ENCODE measurements at places on chromosomes 4 and X.

GRCh38 chrX:137742846-137743245 is 176.9 kb downstream of the ZIC3 start:
- no peak for DNase-seq

- no peak for DNase-seq
Measured at GRCh38 chrX:10242026-10242425, 85.3 kb downstream of the CLCN4 start.

DNA sequence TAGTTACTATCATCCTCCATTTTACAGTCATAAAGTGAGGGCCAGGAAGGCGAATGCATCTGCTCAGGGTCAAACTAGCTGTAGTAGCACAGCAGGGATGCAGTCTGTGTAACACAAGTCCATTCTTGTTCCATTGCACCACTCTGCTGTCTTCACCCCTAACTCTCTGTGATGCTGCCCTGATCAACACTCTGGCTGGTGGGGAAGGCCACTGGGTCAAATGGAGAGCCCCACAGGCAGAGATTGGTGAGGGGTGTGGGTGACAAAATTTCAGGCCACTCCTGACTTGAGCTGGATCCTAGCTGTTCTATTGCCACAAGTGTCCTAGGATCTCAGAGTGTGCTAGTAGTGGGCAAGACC is 136.5 kb downstream of the PJA1 start:
- no peak for DNase-seq

GRCh38 chr4:140085062-140085622 is 68.8 kb downstream of the MAML3 start:
- no peak for DNase-seq

DNA sequence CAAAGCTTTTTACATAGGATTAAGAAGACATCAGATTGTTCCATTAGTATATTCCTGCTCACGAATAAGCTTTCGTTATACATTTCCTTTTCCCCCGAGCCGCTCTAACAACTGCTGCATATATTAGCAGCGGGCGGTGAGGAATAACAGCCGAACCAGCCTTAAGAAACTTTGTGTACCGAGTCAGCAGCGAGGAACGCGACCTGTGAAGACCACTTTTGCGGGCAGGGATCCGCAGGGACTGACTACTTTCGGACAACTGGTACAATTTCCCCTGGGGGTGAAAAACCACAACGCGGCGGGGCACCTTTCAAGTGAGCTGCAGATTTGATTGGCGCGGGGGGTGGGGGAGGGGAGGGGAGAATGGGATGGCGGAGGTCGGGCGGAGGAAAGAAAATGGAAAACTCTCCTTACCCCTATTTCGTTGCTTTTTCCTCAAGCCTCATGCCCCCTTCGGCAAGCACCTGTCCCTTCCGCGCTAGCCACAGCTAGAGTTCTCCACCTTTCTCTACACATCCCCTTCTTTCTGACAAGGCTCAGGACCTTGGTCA is 5.9 kb upstream of the PITX2 start:
- DNase-seq = no peak

GRCh38 chr4:15938182-15938581 is 358 bp downstream of the FGFBP1 start:
- no peak for DNase-seq

- no peak for DNase-seq
Measured at GRCh38 chrX:20147561-20147960, 5.9 kb upstream of the EIF1AX start.

- DNase-seq = no peak
Measured at GRCh38 chrX:13816643-13817627, at the start of gene GPM6B. TSS of gene GPM6B (minus strand) at chrX:13817093. CDS start at chrX:13816904, 189 bp downstream.

- DNase-seq = no peak
Measured at GRCh38 chr4:89029591-89029990, 27.4 kb downstream of the FAM13A start.

GRCh38 chr4:180156684-180157083 is 2086.5 kb upstream of the TENM3 start:
- no peak for DNase-seq

DNA sequence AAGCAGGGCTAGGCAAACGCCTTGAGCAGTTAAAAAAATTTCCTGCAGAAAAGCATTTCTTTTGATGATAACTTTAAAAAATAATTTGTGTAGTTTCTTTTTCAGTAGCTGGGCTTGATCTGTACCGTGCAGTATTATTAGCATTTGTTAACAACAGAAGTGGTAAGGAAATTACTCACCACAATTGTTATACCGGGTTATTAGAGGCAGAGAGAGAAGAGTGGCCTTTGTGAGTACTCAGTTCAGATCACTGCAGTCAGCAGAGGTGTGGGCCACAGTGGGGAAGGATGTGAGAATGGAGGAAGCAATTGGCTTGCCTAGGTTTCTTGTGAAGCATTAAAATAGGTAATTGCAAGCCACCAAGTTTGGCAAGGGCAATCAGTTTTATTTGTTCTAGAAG is 14.3 kb upstream of the IL21 start:
- no peak for DNase-seq

DNA sequence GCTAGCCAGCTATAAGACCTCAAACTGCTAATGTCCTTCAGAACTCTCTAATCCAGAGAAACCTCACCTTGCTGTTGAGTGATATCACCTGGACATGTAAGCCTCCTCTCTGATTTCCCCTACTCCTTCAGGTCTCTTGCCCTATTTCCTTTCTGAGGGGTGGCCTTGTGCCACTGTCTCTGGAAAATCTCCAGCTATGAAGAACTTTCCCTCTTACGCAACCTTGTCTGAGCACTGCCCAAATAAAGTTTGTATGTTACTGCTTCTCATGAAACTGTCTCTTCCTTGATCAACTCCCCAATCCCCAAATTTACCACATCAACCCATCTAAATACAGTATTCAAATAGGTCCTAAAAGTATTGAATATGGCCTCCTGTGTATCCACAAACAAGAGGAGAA is 53.5 kb upstream of the VEGFD start:
- no peak for DNase-seq

DNA sequence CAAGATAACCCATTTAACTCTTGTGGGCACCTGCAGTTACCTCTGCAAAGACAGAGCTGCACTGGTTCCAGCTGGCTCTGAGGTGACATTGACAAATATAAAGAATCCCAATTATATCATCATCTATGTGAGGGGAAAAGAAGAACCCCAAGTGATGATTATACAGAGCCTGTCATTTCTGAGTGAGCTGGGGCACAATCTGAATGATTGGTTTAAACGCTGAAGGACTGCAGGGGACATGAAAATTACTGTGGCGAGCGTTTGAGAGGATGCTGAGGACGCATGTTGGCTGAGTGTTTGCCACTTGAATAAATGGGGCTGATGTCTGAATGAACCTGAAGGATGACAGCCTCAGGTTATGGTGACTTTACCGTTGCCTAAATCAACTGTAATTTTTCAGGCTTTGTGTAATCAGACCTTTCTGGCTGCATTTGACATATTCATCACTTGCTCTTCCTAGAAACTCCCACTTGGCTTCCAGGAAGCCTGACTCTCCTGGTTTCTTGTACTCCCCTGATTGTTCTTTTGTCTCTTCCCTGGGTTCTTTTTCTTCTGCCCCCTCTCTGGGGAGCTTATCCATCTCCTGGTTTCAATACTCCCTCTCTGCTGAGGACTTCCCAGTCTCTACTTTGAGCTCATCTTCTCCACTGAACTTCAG is 4.1 kb upstream of the HSD17B10 start:
- DNase-seq = no peak

DNA sequence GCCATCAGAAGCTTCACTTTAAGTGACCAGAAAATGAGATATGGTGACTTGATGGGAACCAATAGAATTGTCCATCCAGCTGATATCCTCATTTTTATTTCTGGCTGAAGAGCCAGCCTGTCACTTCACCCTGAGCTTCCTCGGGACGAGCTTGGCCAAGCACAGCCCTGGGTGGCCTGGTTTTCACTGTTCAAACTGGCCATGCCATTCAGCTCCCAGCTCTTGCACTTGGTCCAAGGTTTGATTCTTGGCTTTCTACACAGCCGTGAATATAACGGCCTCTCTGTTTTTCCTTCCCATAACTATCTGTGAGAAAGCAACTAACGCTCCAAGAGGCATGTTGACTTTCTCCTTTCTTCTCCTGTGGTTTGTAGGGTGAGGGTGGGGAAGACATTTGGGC is 71.9 kb downstream of the LIMCH1 start:
- no peak for DNase-seq

- no peak for DNase-seq
Measured at GRCh38 chr4:113347245-113347644, 297.8 kb downstream of the ANK2 start.

DNA sequence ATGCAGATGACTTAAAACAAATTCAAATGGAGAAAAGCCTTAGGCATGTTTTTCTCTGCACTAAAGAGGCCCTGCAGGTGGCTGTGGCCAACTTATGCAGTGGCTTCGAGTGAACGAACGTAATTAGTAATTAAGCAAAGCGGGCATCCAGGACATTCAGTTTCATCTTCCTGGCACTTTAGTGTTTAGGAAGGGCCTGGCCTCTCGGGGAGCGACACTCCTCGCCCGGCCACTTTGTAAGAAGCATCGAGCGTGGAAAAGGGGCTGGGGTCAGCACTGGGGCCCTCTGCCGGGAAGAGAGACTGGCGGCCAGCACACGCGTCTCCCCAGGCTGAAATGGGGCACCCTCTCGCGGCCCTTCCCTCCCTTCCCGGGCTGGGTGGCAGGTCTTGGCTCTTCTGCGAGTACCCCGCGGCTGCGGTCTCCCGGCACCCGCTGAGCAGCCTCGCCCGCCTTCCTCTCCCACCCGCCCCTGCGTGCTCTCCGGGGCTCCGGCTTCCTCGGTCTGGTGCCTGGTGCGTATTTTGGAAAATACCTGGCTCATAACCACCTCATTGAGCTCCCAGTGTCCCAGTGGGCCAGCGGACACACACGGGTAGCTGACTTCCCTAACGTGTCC is 677 bp upstream of the CYP4V2 start:
- peak; percentile 20 for DNase-seq

DNA sequence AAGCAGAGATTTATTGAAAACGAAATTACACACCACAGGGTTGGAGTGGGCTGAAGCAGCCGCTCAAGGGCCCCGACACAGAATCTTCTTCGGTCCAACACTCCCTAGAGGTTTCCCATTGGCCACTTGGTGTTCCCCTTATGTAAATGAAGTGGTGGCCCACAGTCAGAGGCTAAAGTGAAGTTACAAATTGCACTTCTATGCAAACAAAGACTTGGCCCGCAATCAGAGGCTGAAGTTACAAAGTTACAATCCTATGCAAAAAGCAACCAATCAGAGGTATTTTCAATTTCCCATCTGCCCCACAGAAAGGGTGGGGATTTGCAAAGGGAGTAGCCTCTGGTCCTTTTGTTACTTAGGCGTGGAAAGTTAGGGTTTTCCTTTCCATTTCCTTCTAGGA is 35.7 kb upstream of the SLC25A43 start:
- no peak for DNase-seq

Data from hematopoietic multipotent progenitor cell treated with erythropoietin and hydrocortisone succinate and interleukin-3 and kit ligand, for 15 days (in vitro differentiated cells).